ENCODE measurements at places on chromosomes 5 and 9.

DNA sequence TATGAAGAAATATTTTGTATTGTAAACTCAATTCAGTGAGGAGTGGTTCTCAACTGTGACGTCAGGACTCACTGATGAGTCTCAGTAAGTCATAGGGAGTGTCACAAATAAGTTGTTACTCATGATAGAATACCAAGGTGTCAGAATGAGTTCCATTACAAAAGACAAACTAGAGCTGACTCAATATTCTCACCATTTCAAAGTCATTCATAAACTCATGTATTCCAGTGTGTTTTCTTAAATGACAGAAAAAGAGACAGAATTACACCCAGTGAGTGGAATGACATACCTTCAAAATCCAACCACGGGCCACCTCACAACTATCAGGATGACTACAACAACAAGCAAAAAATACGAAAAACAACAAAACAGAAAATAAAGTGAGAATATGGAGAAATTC, 321.5 kb downstream of the ENC1 start:
- peak; percentile 41 for DNase-seq

DNA sequence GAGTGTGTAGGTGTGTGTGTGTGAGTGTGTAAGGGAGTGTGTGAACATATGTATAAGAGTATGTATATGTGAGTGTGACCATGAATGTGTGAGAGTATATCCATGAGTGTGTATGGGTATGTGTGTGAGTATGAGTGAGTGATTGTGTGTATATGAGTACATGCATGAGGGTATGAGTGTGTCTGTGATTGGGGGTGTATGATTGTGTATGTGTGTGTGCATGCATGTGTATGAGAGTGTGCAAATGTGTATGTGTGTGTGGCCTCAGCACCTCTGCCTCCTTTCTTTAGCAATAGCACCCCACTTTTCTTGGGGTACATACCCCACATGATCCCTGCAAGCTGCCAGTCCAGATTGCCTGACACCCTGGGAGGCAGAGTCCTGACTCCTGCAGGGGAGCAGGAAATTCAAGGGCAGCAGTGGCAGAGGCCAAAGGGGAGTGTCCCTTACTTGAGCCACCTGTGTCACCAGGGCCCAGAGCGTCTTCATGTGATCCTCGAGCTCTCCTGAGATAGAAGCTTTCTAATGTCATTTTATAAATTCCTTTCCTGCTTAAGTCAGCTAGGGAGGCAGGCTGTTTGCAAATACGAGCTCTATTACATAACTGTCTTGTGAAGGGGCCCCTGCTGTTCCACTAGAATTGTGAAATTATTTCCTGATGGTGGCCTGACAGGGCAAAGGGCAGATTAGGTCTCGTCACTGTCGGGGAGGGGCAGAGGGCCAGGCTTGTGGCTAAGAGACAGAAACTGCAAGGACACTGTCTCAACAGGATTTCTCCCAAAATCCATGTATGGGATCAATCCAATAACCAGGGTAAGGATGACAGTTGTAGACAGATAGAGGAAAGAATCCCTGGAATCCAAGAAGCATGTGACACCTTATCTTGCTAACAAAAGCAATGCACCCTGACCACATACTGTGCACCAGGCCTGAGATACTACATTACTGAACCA, 389.1 kb downstream of the GADD45G start:
- DNase-seq: peak; percentile 86

GRCh38 chr5:66617991-66618768, 22.0 kb downstream of the MAST4 start:
- DNase-seq: no peak

DNA sequence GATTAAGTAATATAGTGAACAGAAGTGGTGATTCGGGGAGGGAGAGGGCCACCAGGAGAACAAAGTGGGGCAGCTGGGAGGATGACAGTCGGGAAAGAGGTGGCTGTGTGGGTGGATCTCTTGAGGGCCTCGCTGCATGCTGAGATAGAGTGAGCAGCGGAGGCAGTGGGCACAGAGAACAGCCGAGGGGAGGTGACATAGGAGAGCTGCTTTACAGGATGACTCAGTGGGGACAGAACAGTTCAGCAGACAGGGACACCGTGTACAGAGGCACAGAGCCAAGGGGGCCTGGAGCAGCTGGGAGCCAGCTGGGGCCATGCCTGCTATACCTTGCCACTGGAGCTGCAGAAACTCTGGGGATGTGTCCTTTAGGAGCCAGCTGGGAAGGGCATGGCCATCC, 273.9 kb downstream of the GADD45G start:
- DNase-seq: no peak

GRCh38 chr9:109011231-109011671, 2.0 kb downstream of the CTNNAL1 start:
- DNase-seq: peak; percentile 23

- DNase-seq: no peak
Measured at GRCh38 chr5:180689071-180689694, 39.8 kb upstream of the FLT4 start.

- DNase-seq: no peak
Measured at GRCh38 chr5:121489972-121490371, 361.7 kb upstream of the FTMT start.

DNA sequence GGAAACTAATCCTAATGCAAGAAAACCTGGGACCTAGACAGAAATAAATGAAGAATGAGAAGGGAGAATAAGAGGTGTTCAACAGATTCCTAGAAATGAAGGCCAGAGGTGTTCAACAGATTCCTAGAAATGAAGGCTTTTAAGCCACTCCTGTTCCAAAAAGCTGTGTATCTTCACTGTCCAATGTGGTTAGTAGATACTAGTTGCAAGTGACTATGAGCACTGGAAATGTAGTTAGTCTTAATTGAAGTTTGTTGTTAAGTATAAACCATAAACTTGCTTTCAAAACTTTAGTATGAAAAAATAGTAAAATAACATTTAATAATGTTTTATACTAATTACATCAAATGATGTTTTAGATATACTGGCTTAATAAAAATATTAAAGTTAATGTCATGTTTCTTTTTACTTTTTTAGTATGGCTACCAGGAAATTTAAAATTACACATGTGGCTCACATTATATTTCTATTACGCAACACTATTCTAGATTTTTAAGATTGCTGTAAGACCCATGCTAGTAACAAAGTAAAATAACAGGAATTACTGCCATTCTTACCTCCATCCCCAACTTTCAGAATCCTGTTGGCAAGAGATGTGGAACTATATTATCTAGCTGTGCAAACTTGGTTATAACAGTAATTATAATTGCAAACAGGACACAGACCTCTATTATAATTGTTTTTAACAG, 57.5 kb downstream of the RICTOR start:
- DNase-seq: no peak

DNA sequence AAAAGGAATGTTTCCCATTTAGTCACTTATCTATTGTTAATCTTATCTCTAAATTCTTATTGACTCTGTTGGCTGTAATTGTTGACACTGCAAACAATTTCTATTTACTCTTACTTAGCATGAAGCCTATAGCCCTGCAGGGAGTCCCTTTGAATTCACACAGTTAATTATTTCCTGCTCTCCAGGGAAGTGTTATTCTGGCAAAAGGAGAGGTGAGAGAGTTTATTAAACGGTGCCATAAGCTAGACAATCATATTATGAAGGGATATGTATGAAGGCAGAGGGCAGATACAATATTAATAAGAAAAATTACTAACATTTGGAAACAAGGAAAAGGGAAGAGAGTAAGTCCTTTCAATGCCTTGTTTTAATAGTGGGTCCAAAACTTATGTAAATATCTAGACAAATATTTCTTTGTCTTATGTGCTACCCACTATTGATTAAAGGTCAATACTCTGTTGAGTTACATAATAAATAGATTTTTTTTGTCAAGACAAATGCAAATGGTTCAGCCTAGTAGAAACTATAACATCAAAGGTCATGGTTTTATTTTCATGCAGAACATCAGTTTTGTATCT, 107.1 kb downstream of the CDH18 start:
- no peak for DNase-seq

- DNase-seq: no peak
Measured at GRCh38 chr9:37156205-37156604, 35.8 kb downstream of the ZCCHC7 start.

- DNase-seq: peak; percentile 68
Measured at GRCh38 chr9:33510262-33511183, 13.5 kb upstream of the ANKRD18B start.

GRCh38 chr5:119332978-119333401, 22.8 kb upstream of the TNFAIP8 start:
- DNase-seq: no peak

DNA sequence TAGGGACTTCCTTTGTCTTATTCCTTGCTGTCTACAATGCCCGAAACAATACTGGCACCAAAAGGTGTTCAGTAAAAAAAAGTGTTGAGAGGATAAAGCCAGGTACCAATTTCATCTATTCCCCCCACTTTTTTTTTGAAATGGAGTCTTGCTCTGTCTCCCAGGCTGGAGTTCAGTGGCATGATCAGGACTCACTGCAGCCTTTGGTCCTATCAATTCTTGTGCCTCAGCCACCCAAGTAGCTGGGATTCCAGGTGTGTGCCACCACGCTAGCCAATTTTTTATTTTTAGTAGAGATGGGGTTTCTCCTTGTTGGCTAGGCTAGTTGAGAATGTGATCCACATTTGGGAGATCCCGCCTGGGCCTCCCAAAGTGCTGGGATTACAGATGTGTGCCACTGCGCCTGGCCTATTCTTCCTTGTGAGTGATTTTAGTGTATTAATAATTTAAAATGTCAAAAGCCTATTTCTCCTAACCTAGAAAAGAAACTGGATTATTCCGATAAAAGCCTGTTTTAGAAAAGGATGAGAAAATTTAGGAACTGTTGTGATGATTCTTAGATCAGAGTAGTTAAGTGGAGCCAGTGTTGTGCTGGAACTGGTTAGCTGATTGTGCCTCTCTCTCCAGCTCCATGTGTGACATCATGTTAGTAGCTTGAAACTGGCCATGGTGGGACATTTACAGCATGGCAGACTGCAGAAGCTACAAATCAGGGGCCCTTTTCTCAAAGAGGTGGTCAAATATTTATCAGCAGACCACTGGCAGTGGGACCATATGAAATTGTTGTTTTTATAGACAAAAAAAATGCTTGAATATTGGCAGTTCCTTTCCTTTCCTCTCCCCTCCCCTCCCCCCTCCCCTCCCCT, 14.3 kb downstream of the CDC42SE2 start:
- DNase-seq: no peak

DNA sequence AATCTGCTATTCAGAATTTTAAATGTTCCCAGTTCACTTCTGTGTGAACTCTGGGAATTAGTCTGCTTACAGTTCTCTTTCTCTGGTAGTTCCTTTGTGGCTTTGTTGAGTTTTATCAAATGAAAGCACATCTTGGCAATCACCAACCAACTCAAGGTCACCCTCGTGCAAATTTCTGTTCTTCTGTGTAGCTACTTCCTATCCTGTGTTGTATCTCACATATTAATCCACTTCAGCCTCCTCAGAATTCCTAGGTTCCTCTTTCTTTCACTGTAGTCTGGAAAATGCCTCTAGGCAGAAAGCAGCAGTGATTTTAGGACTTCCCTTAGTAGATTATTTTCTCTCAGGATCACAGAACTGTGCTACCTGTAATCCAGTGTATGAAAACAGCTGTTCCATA, 100.3 kb downstream of the AUH start:
- peak; percentile 45 for DNase-seq

- no peak for DNase-seq
Measured at GRCh38 chr9:79164406-79164805, 407.4 kb upstream of the TLE4 start.

- DNase-seq: peak; percentile 86
Measured at GRCh38 chr9:108057421-108058134, 568.0 kb upstream of the KLF4 start.

GRCh38 chr5:106241409-106241808, 1429.3 kb downstream of the EFNA5 start:
- DNase-seq: no peak

- DNase-seq: no peak
Measured at GRCh38 chr5:166377756-166378155, 1913.7 kb upstream of the WWC1 start.

DNA sequence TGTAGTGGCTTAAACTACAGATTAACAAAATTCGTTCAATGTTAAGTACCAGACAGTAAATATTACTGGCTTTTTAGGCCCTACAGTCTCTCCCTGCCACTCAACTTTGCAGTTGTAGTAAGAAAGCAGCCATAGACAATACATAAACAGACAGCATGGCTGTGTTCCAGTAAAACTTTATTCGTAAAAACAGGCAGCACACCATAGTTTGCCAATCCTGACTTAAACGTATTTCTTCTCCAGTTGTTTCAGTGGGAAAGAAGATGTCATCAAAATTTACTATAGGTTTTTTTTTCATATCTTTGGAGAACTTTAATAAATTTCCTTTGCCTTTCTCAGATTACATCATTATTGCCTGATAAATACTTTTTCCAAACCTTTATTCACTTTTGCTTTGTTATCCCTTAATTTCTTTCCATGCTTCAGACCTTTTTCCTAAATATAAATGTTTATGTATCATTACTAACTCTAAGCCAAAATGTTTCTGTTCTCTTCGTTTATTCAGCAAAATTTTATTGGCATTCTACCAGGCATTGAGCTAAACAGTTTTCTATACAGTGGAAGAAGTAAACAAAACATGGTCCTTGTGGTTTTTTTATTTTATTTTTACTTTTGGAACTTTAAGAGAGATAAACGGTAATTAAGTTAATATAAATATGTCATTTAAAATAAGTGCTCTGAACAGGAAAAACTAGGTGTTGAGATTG, 64.5 kb downstream of the SLF1 start:
- DNase-seq: no peak

DNA sequence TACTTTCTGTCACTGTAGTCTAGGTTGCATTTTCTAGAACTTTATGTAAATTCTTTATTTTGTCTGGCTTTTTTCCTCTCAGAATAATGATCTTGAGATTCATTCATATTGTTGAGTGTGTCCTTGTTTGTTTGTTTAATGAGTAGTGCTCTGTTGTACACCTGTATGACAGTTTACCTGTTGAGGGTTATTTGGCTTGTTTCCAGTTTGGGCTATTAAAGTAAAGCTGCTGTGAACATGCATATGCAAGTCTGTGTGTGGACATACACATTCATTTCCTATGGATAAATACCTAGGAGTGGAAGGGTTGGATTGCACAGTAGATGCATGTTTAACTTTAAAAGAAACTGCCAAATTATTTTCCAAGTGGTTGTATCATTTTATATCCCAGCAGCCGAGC, 30.4 kb downstream of the MVB12B start:
- DNase-seq: no peak

DNA sequence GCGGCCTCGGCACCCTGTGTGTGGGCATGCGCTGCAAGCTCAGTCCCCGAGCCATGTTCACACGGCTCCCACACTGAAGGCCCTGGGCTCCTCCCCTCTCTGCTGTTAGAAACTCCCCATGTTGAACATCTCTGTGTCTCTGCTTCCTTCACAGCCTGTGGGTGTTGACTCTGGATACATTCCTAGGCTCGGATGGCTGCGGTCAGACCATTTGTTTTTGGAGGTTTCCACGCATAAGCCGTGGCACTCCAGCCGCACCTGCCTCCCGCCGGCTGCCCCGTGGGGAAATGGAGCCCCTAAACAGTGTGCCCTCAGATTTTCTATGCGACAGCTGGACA, 31.2 kb upstream of the LRRC14B start:
- no peak for DNase-seq

DNA sequence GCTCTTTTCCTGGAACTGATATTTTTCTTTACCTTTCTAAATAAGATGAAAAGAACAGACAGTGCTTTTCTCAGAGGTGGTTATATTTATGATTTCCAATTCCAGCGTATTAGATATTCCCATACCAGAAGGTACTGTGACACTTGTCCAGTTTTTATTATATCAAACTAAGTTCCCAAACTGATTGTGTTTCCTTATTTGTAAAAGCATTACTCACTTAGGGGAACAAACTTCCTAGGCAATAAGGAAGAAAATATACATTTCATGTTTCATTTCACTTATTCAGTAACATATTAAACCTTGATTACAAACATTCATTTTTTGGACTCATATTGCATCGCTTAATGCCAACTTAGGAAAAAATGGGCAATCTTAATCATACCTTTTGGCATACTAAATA, 1480.0 kb upstream of the NUDT12 start:
- DNase-seq: no peak
